ENCODE measurements at places on chromosomes 1 and 21.

- peak; percentile 75 for DNase-seq
Observed at GRCh38 chr1:203127666-203128430, at the start of gene ADORA1. ADORA1 (plus strand) TSS chr1:203127726; CDS start chr1:203128842, 1,116 bp downstream.

DNA sequence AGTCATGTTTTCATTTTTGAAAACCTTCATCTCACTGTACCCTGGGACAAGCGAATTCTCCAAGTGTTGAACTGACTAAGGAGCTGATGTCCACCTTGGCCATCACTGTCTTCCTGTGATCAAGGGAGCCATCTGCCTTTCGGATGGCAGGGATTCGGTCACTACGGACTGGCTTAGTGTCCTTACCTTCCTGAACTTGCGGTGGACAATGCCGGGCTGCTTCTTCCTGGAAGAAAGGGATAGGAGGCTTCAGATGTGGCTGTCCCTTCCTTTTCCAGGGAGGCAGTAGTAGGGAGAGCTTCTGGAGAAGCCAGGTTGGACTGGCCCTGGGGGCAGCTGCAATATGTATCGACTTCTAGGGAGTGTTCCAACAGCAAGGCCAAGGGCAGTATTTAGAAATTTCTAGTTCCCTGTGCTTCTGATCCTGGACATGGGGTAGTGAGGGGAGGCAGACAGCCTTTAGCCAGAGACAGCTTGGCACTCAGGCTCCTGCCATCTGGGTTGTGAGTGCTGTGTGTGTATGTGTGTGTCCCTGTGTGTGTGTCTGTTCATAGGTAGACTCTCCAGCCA, 114.6 kb downstream of the IER5 start:
- DNase-seq = no peak

DNA sequence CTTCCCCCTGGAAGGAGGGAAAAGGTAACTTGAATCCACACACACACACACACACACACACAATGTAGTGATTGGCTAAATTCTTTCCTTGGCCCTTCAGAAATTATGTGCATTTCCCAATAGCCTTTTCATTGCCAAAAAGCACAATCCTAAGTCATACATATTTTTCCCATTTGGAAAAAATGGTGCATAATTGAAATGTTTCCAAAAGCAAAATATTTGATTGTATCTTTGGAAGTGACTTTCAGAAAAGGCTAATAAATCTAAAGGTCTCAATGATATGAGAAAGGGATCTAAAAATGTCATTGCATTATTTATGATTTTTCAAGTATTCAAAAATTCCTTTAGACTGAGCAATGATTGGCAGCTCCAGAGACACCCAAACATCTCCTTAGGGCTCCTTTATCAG, 43.5 kb upstream of the NEK7 start:
- no peak for DNase-seq

DNA sequence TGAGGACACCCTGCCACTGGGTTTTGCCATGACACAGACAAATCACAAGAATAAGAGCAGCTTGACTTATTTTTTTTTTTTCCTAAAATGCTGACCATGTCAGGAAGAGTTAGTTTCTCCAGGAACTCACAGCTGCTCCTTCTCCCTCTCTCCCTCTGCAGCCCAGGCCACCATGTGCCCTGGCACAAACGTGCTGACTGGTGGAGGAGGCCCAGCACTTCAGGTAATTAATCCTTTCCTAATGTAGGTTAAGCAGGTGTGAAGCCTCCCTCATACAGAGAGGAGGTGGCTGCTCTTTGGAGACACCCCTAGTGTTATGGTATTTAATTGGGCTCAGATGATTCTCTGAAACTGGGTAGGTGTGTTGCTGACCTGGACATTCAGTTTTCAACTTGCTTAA, 129.8 kb upstream of the USH2A start:
- DNase-seq = no peak

- DNase-seq = no peak
Observed at GRCh38 chr1:204437796-204438570, 26.4 kb upstream of the PPP1R15B start.

DNA sequence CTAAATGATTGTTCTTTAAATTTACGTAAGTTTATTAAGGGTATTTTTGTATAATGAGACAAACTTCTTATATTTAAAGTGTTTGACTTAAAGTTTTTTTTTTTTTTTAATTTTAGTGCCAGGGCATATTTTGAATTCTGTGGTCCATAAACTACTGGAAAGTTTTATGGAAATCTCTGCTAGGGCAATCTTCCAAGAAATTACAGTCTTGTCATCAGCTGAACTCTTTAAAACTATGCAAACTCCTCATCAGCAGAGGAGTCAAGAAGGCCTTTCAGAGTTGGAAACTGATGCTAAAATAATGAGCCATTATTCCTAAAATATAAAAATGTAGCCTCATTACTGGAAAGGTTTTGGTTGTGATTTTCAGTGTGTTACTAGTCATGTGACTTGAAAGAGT, 1201.9 kb downstream of the BRINP3 start:
- no peak for DNase-seq

DNA sequence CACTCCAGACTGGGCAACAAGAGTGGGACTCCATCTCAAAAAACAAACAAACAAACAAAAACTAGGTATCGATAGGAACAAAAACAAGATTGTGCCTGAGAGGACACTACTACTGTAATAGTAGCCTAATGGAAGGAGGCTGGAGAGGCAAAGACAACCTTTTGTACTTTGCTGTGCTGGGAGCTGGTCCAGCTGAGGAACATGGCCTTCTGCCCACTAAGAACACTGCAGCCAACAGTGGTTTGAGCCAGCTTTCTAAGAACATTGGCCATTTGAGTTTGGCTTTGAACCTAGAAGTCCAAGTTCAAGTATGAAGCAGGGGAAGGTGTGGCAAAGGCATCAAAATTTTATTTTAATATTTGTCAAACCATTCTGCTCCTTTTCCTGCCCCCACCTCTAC, 22.7 kb upstream of the RGS8 start:
- DNase-seq = peak; percentile 44

DNA sequence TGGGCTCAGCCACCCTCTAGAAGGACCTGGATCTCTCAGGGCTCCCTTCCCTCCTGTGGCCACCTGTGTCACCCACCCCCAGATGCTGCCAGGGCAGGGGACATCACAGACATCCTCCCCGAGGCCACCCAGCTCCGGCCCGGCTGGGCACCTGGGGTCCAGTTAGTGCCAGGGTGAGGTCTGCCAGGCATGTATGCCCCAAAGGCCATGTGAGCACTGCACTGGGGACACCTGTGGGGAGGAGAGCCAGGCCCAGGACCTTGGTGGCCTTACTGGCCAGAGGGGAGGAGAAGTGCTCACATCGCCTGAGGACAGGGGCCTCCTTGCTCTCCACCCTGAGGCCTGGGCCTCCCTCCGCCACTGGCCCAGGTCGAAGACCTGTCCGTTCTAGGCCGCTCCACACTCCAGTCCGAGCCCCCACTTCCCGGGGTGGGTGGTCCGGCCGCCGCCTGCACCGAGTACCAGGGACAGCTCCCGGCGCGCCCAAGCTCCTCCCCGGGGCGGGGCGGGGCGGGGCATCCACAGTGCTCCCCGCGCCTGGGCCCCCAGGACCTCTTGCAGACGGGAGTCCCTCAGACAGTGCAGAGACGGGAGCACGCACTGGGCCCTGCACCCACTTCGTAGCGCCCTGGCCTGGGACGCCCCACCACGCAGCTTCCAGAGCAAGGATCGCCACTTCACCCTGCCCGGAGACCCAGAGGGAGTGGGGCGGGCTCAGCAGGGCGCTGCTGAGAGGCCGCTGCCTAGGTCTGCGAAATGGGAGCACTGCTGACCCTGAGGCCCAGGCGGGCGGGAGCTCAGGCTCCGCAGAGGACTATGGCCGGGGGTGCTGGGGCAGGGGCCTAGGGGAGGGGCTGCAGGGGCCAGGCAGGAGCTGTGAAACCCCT, 34.3 kb upstream of the CCDC27 start:
- no peak for DNase-seq

DNA sequence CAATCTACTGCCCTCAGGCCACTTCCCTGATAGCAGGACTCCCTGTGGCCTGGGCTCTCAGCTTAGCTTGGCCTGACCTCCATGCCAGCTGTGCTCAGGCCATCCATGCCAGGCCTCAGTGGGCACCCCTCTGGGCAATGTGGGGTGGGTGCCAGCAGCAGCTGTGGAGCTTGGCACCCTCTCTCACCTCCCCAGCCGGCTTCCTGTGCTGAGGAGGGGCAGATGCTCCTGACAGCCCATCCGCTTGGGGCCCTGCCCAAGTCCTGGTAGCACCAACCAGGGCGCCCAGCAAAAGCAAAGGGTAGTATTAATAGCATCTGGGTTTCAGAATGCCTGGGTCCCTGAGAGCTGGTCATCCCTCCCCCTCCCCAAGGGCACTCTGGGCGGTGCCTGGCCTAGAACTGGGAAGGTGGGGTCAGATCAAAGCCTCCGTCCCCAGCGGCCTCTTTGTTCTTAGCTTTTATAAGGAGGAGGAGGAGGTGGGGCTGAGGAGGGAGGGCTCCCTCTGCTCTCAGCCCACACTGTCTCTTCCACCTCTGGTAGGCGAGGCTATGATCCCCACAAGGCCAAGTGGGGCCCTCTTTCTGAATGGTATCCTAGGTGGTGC, 6.1 kb downstream of the EFNA4 start:
- DNase-seq = no peak

GRCh38 chr1:109812691-109813393, 49.1 kb upstream of the EPS8L3 start:
- peak; percentile 95 for DNase-seq

DNA sequence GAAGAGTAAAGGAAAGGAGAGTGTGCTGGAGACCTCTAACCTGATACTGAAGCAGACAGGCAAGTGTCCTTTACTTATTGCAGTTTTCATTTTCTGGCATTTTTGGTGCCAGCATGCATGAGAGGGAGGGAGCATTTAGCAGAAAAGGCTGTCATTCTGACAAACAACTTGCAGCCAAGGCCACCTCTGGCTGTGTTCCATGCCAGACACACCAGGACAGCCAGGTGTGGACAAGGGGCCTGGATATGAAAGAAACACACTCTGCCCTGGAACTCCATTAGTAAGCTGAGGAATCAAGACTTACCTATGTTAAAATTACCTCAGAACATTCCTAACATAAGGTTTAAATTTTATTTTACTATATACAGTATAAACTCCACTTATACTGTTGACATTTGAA, 365.4 kb upstream of the CAMK1G start:
- no peak for DNase-seq

DNA sequence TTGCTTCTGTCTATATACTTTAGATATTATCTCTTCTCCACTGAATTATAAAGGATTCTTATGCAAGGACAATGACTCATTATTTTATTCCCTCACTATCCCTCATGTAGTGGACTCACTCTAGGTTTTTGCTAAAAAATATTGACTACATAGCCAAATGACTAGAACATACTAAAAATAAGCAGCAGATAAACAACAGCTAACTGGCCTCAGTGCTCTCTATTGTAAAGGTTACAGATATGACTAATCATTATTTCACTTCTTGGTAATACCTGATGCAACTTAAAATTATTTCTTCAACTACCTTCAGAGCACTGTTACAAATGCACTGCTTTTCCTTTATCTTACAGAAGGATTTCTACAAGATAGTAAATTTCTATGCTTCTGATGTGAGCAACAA, 147.6 kb upstream of the DEPDC1 start:
- DNase-seq = no peak

GRCh38 chr1:41618066-41618825, 133.8 kb upstream of the EDN2 start:
- peak; percentile 98 for DNase-seq

- peak; percentile 49 for DNase-seq
Observed at GRCh38 chr1:228084325-228084724, 1.8 kb downstream of the ARF1 start.

GRCh38 chr1:180522213-180522515, 19.8 kb upstream of the ACBD6 start:
- no peak for DNase-seq

GRCh38 chr1:92043621-92044020, 13.8 kb downstream of the EPHX4 start:
- DNase-seq = no peak

- DNase-seq = no peak
Observed at GRCh38 chr1:182811975-182812722, 22.6 kb downstream of the NPL start.

- DNase-seq = no peak
Observed at GRCh38 chr1:68142036-68142435, 90.3 kb downstream of the WLS start.

GRCh38 chr1:45957684-45958083, 154.3 kb downstream of the MAST2 start:
- DNase-seq = no peak

DNA sequence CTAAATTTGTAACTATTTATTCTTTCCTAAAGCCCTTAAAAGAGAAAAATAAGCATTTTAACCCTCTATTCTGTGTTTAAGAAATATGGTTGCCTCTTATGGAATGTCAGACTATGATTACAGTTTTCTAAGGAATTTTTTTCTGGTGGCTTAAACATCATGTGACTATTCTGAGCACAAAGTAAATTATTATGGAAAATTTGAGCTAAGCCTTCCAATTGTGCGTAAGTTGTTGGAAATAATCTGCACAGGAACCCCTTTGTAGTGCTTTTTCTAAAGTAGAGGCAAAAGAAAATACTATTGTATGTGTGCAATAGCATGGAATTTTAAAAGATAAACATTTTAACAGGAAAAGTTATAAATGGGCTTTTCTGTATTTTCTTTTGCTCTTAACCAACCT, 254.8 kb downstream of the PBX1 start:
- DNase-seq = no peak

- no peak for DNase-seq
Observed at GRCh38 chr1:67793562-67793961, 39.7 kb downstream of the GNG12 start.

DNA sequence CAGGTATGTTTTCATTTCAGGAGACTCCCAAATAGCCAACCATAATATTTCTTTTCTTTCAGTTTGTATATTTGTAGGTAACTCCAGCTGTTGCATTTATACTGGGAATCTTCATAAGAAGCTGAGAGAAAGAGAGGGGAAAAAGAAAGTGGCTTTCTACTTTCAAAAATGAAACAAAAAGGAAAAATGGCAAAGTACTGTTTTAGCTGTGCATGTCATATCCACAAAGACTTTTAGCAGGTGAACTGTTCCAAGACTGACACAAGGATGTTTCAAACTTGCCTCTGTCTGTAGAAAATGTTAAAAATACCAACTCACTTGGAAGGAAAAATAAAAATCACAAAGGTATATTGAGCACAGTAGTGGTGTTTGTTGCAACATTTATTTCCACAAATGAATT, 41.9 kb upstream of the CACYBP start:
- DNase-seq = no peak

GRCh38 chr1:81151206-81151605, 649.5 kb upstream of the ADGRL2 start:
- DNase-seq = no peak

GRCh38 chr1:69523032-69523431, 44.7 kb upstream of the LRRC7 start:
- DNase-seq = no peak

DNA sequence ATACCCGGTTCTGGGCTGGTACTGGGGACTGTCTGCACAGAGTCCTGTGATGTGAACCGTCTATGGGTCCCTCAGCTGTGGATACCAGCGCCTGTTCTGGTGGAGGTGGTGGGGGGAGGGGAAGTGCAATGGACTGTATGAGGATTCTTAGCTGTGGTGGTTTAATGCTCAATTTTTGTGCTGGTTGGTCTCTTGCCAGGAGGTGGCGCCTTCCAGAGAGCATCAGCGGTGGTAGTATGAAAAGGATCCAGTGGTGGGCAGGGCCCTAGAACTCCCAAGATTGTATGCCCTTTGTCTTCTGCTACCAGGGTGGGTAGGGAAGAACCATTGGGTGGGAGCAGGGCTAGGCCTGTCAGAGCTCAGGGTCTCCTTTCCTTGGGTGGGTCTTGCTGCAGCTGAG, 89.4 kb upstream of the B3GALT2 start:
- DNase-seq = no peak
